ENCODE measurements at places on chromosomes 7 and 10. TPM values are rescaled to one million over a fixed set of nuclear protein-coding genes. Genes with fewer than 3 reads are reported as not detected.

PRR15 gene
- polyA plus RNA-seq = 4.1 TPM

CHAT gene
- polyA plus RNA-seq = not detected

ENTPD1 gene
- not detected for polyA plus RNA-seq

GFRA1 gene
- polyA plus RNA-seq = 0.02 TPM

GRM3 gene
- not detected for polyA plus RNA-seq

ACSM6 gene
- polyA plus RNA-seq = not detected

UNCX gene
- polyA plus RNA-seq = not detected

HMX2 gene
- polyA plus RNA-seq = not detected

PRTFDC1 gene
- polyA plus RNA-seq = 2.3 TPM

EZH2 gene
- polyA plus RNA-seq = 17.7 TPM

GPR15LG gene
- not detected for polyA plus RNA-seq

FAM171A1 gene
- 11.7 TPM for polyA plus RNA-seq

NPC1L1 gene
- not detected for polyA plus RNA-seq

TRIL gene
- 0.01 TPM for polyA plus RNA-seq

RBM33 gene
- polyA plus RNA-seq = 5.0 TPM

GNAT3 gene
- not detected for polyA plus RNA-seq

TLX1 gene
- polyA plus RNA-seq = not detected

CFAP58 gene
- 0.23 TPM for polyA plus RNA-seq

ANXA7 gene
- 105 TPM for polyA plus RNA-seq

Measured in mammary epithelial cell (primary cell).